ENCODE measurements at places on chromosomes 2 and 18.

- DNase-seq = no peak
Observed at GRCh38 chr2:41806286-41806685, 241.5 kb upstream of the PKDCC start.

DNA sequence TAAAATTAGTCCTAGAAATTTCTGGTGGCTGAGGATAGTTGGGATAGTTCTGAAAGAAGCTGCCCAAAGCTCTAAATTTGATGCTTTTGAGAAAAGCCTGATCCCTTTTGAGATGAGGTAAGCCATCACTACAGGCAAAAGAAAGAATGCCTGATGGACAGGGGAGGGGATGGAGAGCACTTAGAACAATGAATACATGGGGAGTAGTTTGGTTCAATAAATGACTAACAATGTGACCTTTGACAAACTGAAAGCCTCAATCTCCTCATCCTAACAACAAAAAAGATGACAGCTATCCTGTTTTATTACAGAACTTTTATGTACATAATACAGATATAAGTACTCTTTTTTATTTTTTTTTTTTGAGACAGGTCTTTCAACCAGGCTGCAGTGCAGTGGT, 42.7 kb downstream of the GFPT1 start:
- DNase-seq = no peak

- DNase-seq = no peak
Observed at GRCh38 chr2:65114921-65115320, 15.0 kb downstream of the RAB1A start.

GRCh38 chr2:127039387-127040031, 67.4 kb downstream of the BIN1 start:
- DNase-seq = no peak

GRCh38 chr18:36460854-36461253, 163.3 kb downstream of the FHOD3 start:
- DNase-seq = no peak

- no peak for DNase-seq
Observed at GRCh38 chr18:10135302-10135926, 221.6 kb downstream of the VAPA start.
